ENCODE measurements at places on chromosomes 7 and 10. TPM values are rescaled to one million over a fixed set of nuclear protein-coding genes. Genes with fewer than 3 reads are reported as not detected.

Gene ZPBP
- not detected for total RNA-seq

Gene SPDYE16
- 0.90 TPM for total RNA-seq

Gene NPTX2
- total RNA-seq = 2.1 TPM

Gene RBP4
- 18.6 TPM for total RNA-seq

Gene SPDYE2
- not detected for total RNA-seq

Gene TMEM196
- not detected for total RNA-seq

Gene ANKRD7
- total RNA-seq = not detected

Gene ADAMTS14
- total RNA-seq = 0.55 TPM

Gene MEOX2
- 21.9 TPM for total RNA-seq

Gene AKR1C2
- total RNA-seq = 22.5 TPM

Gene INHBA
- 70.2 TPM for total RNA-seq

Gene TMEM178B
- total RNA-seq = 1.4 TPM

DNA sequence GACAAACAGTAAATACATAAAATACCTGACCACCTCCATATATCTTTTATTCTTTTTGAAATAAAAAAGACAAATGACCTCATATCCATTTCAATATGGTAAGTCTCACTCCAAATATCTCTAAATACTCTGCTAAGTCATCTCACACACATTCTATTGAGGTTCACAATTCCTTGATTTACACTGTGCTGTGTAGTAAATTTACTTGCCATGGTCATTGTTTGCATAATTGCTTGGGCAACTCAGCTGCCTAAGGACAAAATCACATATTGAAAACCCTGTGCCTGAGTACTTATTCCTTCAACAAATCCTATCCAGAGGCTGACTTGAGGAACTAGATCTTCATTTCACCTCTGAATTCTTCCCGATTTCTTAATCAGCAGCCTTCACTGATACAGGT, 176.4 kb downstream of the THSD7A start:
- DNase-seq = no peak

- DNase-seq = no peak
These were observed 23.6 kb downstream of the MCM10 start for GRCh38 chr10:13184730-13185514.

DNA sequence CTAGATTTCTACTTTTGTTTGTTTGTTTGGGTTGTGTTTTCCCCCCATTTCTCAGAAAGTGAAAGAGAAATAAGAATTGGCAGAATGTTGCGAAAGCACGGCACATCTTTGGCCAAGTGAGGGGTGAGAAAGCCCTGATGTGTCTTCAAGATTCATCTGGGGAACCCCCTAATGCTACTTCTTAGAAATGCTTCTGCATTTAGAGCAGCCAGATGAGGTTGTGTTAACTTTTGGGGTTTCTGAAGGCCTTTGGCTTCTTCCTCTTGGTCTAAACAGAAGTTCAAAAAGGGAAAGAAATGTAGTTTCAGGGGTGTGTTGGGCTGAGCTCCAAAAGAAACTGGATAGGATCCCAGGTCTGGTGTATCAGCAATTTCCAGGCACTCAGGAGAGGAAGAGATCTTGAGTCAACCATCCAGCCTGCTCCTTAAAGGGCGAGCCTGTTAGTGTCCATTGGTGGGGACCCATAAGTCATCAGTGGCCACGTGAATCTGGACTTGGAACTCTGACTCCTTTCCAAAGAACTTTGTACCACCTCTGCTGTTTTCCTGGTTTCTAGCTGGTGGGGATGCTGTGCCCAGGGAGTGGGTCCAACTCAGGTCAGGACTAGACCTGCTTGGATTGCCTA, 6.5 kb downstream of the DUSP5 start:
- no peak for DNase-seq

DNA sequence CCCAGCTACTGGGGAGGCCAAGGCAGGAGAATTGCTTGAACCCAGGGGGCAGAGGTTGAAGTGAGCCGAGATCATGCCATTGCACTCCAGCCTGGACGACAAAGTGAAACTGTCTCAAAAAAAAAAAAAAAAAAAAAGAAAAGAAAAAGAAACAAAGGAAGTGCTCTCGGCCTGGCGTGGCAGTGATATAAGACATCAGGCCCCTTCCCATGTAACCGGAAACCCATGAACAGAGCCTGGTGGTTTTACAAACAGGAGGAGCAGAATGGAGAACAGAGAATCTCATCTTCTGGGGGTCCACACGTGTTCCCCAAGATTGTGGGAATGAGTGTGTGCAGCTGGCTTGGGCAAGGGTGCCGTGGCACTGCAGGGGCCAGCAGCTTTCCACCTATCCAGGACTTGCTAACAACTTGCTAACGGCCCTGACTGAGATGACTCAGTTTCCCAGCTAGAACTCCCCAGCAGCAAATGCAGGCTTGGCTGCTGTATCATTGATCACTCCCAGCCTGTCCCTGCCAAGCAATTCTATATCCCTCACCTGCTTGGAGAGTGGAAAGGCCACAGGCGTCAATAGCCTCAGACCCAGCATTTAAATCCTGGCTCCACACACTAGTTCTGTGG, 103.0 kb downstream of the COL26A1 start:
- no peak for DNase-seq

- DNase-seq = no peak
These were observed 12.9 kb upstream of the MICU1 start for GRCh38 chr10:72638586-72639440.

DNA sequence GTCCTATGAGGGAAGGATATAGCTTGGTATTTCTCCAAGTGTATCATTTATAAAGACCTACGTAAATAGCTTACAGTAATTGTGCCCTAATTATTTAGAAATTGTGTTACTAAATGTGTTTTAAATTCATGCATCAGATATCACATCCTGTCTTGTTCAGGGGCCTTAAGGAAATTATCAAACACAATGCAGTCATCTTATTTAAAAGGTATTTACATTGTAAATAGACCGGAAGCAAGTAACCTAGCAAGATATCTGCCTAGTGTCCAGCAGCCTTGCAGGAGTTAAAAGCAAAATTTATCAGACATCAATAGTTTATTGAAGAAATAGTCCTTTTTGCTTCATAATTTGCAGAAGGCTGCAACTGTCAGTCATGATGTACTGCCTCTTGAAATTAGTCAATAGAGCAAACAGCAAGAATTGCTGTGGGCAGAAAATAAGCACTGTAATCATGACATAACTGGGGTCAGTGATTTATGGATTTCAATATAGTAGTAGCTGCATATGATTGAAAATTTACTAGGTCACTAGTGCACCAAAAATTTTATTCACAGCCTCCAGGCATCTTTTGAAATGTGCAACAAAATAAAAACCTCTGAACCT, 23.1 kb downstream of the GLRX3 start:
- DNase-seq = no peak

DNA sequence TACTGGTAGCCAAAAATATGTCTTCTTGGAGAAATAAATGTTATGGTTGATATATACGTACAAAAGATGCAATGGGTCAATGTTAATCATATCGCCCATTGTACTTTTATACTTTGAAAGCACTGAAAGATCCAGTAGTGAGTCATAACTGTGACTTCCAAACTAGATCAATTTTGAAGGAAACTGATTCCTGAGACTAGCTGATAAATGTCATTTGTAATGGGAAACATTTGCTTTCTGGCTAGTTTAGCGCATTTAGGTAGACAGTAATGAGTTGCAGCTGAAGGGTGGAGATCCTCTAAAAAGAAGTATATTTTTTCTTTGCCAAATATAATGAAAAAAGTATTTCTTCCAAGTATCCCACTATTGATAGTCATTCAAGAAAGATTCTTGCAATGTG, 53.5 kb upstream of the ARHGAP21 start:
- DNase-seq = no peak

- no peak for DNase-seq
These were observed 10.8 kb downstream of the MYL10 start for GRCh38 chr7:101618207-101618839.

- DNase-seq = no peak
These were observed 91.0 kb upstream of the STRIP2 start for GRCh38 chr7:129343099-129343700.

DNA sequence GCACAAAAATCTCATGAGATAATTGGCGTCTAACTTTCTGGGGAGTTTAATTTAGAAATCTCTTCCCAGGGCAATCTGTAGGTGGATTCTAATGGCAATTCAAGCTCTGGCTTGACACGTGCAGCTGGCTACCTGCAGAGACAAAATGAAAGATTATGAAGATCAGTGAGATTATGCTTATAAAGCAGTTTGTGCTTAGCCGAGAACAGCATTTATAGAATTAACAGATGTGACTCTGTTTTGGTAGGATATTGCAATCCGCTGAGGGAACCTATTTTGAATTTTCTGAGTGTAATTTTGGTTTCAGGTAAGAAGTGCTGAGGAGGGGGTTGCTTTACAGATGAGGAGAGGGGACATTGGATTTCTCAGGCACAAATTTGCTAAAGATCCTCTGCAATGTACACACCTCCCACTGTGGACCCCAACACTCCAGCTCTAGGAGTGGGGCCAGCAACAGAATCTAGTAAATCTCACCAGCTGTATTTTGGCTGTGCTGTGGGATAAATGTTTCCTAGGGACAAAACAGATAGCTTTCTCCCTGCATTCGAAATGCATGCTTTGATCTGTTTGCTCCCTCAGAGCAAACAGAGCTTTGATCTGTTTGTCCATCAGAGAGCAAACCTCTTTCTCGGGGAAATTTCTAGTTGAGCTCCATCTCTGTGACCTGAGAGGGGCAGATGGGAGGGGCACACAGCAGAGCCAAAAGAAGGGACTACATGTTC, 7.4 kb downstream of the GJD4 start:
- DNase-seq = no peak

- DNase-seq = no peak
These were observed 3.1 kb upstream of the UPP1 start for GRCh38 chr7:48085942-48086341.

GRCh38 chr10:1402816-1403507, 334.4 kb downstream of the ADARB2 start:
- DNase-seq = no peak

DNA sequence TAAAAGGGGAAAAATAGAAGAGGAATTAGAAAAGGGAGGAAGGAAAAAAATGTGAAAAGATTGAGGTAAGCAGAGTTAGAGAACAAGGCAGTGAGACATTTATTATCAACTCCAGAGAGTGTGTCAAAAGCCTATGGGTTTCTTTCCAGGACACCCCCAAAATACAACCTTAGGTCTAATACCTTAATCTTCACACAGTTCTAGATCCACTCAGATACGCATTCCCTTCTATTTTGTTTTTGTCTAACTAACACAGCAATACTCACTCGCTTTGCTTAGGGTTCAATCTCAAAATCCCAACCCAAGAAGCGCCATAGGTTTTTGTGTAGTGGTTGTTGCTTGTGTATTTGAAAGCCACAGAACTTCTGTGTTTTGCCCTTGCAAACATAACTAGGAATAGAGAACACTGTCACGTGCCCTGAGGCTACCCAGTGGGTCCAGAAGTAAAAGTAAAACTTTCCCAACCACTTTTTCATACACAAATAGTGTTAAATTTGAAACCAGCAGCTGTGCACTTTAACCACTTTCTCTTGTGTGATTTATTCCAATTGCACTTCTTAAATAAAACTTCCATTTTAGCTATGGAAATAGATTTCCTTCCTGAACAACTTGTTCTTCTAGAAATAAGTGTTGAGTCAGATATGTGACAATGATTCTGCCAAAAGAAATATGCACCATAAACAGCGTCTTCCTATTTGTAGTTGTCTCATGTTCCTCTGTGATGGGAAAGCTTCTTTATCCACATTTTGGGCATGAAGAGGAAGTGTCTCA, 414.7 kb upstream of the GHITM start:
- DNase-seq = no peak

- DNase-seq = no peak
These were observed 101.1 kb downstream of the LYZL1 start for GRCh38 chr10:29389935-29390334.

GRCh38 chr7:130831817-130832481, 97.9 kb upstream of the KLF14 start:
- no peak for DNase-seq

DNA sequence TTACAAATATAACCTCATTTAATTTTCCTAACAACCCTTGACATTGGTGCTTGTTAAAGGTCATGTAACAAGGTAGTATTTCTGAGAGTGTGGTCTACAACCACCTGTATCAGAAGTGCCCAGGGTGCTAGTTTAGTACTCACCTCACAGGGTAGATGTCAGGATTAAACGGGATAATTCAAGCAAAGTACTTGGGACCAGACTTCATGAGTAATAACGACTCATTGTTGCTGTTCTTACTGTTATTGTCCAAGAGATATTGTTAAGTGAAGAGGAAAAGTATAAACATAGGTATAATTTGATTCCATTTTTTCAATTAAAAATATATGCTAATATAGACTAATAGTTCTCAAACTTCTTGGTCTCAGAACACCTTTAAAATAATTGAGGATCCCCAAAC, 179.3 kb downstream of the WNT2 start:
- no peak for DNase-seq

Data from upper lobe of right lung (tissue), 1 donor.